Stimulated activated CD4-positive, alpha-beta T cell treated with anti-CD3 and anti-CD28 coated beads, Interleukin-15, amount 100 ng/mL, for 1 hour (primary cell): ENCODE measurements at places on chromosomes 6 and 20.

- no peak for DNase-seq
Measured at GRCh38 chr20:40489886-40490285, 199.2 kb downstream of the MAFB start.

DNA sequence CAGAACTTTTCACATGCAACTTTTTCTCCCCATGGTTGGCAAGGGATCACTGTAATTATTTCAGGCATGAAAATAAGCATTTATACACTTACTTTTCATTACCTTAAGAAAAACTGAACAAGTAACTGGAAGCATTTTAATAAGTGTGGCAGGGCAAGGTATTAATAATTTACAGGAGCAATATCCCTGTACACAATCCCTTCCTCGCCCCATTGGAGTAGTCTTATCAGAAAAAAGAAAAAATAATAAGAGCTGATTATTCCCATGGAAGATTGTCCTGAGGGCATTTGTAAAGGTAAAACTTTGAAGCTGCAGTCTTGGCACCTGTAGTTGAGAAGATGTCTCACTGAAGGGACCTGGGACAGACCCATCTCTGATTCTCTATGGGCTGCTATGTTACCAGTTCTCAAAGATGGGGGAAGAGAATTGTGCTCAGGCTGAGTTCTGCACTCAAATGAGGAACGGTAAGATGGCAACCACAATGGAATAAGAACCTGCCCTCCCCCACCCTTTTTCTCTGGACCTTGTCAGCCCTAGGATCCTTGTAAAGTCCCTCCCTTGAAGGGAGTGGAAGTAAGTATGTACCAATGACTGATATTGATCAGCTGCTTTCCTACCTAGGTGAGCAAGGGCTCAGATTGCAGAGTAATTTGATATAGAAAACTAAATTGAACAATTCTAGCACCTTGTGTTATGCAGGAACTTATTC lies 70.0 kb upstream of the AHI1 start:
- DNase-seq = no peak

DNA sequence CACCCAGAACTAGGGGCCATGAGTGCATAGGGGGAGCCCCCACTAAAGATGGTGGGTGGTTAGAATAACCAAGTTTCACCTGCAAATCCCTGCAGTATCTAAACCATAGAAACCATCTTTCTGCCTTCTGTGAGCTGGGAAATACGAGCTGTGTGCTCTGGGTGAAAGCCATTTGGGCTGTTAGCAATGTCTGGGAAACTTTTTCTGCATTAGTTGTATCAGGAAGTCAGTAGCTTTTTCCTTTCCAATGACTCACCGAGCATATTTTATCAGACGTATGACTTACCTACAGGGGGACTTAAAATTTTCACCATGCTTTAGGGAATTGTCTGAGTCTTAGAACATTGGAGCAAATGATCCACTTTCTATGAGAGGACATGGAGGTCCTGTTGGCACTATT lies 584.0 kb downstream of the QKI start:
- DNase-seq = no peak

DNA sequence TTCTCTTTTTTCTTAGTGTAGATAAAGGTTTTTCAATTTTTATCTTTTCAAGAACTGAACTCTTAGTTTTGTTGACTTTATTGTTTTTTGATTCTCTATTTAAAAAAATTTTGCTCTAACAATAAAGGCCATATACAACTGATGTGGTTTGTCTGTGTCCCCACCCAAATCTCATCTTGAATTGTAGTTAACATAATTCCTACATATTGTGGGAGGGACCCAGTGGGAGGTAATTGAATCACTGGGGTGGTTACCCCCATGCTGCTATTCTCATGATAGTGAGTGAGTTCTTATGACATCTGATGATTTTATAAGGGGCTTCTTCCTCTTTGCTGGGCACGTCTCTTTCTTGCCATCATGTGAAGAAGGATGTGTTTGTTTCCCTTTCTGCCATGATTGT lies 199.8 kb downstream of the DHX35 start:
- DNase-seq = no peak

DNA sequence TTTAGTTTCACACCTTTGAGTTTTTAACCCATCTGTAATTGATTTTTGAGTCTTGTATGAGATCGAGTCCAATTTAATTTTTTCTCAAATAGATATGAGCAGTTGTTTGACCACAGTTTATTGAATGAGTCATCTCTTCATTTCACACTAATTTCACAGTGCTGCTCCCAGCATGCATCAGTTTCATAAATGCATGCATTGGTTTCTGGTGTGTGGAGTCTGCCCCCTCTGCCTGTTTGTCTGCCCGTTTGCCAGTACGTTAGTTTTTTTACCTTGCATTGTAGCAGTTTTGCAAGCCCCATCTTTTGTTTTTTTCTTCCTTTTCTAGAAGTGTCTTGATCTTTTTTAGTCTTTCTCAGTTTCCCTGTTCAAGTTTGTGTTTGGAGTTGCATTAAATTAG lies 11.9 kb downstream of the SLX4IP start:
- DNase-seq = no peak

DNA sequence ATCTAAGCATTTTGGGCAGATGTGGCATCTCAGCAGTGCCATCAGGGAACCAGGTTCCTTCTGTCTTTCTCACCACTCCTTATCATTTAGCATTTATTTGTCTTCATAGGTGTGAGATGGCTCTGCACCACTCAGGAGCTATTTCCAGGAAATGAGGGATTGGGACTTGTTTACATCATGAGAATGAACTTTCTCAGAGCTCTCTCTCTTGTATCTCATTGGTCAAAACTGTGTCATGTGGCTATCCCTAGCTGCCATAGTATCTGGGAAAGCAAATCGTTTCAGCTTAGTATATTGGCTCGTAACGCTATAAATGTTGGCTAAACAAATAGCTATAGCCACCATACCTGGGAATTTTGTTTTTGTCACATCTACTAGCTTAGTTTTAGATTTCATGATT lies 23.8 kb downstream of the PLCB4 start:
- no peak for DNase-seq

DNA sequence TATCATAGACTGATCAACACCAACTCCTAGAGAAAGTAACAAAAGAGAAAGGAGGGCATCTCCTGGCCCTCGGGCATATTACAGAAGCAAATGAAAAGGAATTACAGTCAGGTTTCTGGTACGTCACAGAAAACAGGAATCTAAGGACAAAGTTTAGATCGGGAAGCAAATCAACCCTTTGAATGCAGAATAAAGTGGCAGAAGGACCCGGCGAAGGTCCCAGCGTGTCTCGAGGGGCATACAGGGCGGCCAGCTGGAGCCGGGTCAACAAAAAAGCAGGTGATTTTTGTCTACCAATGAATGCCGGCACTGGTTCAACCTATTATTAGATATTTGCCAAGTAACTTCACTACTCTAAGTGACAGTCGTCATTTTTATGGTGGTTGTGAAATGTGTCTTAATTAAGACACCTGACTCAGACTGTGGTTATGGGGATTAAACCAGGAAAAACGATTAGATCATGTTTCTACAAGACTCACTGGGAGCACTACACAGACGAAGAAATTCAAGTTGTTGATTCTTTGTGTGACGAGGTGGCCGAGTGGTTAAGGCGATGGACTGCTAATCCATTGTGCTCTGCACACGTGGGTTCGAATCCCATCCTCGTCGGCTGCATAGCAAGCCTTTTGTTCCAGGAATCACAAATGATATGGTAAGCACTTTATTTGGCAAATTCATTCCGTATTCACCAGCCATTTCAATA lies 12.4 kb upstream of the ZSCAN9 start:
- DNase-seq = peak; percentile 32

- no peak for DNase-seq
Measured at GRCh38 chr6:106757267-106757666, 127.9 kb downstream of the QRSL1 start.

GRCh38 chr20:8764344-8764962 lies 304.4 kb upstream of the PLCB4 start:
- no peak for DNase-seq

- DNase-seq = no peak
Measured at GRCh38 chr6:33622456-33623431, 1.6 kb downstream of the ITPR3 start.

DNA sequence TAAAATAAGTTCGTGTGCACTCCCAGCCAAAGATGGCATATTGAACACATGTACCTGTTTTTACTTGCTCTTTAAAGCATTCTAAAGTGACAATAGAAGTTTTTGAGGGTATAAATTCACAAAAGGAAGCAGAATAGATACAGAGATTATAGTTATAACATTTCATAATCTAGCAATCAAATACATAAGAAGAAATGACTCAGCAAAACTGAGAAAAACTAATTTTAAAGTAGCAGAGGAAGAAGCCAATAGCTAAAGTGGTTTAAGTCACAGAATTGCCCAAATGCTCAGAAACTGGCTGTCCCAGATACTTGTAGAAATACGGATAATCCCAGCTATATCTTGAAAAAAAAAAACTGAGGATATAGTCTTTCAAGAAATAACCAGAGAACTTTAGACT lies 49.2 kb upstream of the TBC1D32 start:
- no peak for DNase-seq

- no peak for DNase-seq
Measured at GRCh38 chr6:76435174-76435573, 362.7 kb upstream of the IMPG1 start.

DNA sequence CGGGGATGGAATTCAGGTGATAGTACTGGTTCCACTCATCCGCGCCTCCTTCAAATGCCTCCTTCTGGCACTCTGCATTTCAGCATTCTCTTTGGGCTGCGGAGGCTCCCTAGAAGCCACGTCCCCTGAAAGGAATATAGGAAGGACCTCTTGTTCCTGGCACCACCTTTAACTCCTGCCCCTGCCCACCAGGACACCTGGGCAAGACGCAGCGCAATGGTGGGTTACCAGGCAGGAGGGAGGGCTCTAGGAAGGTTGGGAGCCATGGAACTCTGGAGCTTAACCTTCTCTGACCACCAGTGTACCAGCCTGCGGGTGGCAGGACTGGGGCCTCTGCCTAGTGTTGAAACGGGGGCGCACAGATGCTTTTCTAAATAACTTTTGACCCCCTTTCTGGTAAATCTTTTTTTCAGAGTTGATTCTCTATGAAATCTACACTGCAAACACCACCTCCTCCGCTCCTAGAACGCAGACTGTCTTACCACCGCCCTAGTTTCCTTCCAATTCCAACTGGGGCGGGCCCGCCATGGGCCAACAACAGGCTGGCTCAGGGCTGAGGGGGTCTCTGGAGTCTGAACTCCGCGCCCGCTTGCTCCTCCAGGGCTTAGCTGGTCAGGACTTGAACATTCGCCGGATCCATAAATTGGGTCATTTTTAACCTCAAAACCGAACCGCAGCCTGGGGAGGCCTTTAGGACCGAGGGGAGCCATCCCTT lies 871 bp upstream of the SYNDIG1 start:
- no peak for DNase-seq

DNA sequence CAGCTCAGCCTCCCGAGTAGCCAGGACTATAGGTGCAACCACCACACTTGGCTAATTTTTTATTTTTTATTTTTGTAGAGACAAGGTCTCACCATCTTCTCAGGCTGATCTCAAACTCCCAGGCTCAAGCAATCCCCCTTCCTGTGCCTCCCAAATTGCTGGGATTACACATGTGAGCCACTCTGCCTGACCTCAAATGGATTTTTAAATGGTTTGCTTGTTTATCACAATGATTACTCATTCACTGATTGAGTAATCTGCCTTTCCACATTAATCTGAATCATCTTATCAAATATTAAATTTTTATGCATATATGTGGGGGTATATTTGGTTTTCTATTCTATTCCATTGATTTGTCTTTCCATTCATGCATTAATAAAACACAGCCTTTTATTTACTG lies 9.4 kb upstream of the KHDC1L start:
- DNase-seq = no peak

DNA sequence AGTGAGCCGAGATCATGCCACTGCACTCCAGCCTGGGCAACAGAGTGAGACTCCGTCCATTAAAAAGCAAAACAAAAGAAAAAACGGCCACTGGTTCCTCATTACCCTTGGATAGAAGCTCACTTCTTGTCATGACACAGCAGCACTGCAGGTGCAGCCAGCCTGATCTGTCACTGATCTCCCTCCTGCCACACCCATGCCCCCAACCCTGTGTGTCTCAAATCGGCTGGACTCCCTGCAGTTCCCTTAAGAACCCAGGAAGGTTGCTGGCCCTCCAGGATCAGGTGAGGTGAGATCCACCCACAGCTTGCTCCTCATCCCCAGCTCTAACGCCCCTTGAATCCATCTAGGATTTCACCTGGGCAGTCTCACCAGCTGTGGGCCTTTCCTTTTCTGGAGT lies 26.3 kb upstream of the NNAT start:
- DNase-seq = no peak

- DNase-seq = no peak
Measured at GRCh38 chr6:136192902-136193301, 57.2 kb downstream of the MTFR2 start.

- DNase-seq = no peak
Measured at GRCh38 chr6:159713984-159714383, 13.3 kb upstream of the WTAP start.

DNA sequence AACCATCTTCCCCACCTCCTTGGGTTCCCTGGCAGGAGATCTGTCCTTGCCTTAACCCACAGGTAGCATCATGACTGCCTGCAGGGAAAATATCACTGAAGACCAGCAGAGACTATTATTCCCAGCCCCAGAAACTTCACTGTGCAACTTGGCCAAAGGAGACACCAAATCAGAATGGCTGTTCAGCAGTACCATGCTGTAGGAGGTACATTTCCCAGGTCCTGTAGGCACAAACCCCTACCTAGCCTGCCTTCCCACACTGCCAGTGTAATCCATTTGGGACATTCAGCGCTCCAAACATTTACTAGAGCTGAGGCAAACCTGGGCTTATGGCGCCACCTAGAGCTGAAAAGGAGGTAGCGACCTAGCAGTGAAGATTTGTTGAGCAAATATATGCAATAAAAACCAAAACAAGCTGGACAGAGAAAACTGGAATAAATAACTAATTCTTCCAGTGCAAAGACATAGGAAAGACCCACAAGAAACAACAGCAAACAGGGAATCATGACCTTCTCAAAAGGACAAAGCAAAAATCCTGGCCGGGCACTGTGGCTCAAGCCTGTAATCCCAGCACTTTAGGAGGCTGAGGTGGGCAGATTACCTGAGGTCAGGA lies 60.3 kb downstream of the VTA1 start:
- DNase-seq = no peak

DNA sequence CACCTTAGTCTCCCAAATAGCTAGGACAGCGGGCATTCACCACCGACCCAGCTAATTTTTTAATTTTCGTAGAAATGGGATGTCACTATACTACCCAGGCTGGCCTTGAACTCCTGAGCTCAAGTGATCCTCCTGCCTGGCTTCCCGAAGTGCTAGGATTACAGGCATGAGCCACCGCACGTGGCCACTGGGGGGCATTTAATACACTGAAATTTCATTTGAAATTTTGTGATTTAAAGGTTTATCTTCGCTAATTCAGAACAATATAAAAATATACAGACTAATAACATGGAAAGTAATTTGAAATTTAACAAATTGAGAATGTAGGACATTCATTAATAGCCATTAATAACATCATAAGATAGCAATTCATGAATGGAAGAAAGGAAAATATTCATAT lies 20.5 kb upstream of the TBC1D32 start:
- no peak for DNase-seq

- DNase-seq = no peak
Measured at GRCh38 chr6:156839591-156840001, 62.4 kb downstream of the ARID1B start.
